Glutamatergic neuron (in vitro differentiated cells): ENCODE measurements at places on chromosomes 12 and 14.
A peak's percentile ranks its signal among the peaks of the same experiment; 100 is the strongest.

DNA sequence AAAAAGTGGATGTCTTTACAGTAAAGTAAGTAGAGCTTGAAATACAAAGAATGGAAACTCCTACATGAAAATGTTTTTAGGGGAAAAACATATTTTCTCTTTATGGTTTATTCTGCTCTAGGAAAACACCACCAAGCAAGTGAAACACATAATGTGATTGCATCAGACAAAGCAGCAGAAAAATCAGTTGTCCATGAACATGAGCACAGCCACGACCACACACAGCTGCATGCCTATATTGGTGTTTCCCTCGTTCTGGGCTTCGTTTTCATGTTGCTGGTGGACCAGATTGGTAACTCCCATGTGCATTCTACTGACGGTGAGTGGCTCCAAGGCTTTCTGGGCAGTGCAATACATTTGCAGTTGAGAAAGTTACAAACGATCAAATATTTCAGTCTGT, 42.6 kb upstream of the PLEKHD1 start:
- no peak for DNase-seq

- DNase-seq = no peak
Observed at GRCh38 chr12:77401064-77401769, 335.8 kb upstream of the E2F7 start.

- DNase-seq = peak; percentile 4
Observed at GRCh38 chr14:100580316-100581227, 6.6 kb downstream of the BEGAIN start.

DNA sequence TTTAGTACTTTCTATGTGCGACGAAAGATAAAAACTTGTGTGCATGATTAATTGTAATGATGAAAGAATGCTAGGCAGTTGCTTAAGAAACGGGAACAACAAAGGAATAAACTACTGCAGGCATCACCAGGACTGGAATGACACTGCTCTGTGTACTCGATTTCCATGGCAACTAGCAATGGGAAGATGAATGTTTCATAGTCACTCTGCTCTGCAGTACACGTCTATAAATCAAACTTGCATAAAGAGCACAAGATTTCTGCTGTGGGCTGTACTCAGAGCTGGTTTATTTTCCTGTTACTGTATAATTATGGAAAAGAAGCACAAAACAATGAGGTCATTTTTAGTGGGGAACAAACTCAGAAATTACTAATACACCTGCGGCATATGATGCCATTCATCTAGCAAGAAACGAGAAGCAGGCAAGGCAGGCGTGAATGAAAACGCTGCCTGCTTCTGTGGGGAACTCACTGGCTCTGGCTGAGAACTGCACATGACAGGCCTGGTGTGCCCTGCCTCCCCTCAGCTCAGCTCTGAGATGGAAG, 41.8 kb downstream of the EFCAB11 start:
- no peak for DNase-seq

DNA sequence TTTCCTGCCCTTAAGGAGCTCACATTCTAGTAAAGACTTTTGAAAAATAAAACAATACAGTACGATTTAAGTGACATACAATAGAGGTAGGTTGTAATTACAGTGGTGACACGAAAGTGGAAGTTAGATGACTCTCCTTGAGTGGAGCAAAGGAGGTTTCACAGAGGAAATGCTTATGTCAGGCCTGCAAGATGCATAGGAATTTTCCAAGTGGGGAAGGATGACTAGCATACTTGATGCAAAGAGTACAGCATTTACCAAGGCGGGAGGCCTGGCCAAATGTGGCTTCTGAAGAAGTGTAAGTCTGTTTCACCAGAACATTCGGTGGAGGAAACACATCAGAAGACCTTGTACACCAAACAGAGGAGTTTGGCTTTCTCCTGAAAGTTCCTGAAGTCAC, 55.2 kb downstream of the ERO1A start:
- no peak for DNase-seq

- no peak for DNase-seq
Observed at GRCh38 chr12:18250313-18250916, 10.9 kb upstream of the PIK3C2G start.

- DNase-seq = peak; percentile 90
Observed at GRCh38 chr14:96275177-96276112, 19.4 kb downstream of the BDKRB1 start.

DNA sequence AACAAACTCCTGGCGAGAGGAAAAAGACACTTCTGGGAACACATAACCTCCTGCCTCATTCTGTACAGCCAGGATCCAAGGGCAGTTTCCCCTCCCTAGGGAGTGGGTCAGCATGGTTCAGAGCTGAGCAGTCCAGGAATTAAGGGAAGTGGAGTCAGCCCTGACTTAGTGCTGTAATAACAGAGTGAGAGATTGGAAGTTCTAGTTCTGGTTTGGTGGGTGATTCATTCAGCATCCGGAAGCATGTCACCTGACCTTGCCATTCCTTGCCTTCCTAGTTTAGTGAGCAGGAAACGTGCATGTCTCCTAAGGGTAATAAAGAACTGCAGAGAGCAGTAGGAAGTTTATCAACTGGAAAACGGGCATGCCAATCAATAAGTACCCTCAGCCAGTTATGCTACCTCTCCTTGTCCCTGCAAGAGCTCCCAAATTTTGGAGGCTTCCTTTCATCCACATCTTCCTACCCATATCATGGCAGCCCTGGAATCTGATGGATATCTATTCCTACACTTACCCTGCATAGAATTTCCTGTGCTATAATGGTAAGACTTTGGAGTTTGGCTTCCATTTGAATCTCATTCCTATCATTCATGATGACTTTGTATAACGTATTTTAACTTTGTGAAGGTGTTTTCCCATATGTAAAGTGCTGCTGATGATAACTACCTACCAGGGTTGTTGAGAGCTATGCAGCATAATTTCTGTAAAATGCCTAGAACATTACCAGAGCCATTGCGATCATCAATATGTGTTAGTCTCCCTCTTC, 28.5 kb upstream of the MAGOHB start:
- DNase-seq = no peak

DNA sequence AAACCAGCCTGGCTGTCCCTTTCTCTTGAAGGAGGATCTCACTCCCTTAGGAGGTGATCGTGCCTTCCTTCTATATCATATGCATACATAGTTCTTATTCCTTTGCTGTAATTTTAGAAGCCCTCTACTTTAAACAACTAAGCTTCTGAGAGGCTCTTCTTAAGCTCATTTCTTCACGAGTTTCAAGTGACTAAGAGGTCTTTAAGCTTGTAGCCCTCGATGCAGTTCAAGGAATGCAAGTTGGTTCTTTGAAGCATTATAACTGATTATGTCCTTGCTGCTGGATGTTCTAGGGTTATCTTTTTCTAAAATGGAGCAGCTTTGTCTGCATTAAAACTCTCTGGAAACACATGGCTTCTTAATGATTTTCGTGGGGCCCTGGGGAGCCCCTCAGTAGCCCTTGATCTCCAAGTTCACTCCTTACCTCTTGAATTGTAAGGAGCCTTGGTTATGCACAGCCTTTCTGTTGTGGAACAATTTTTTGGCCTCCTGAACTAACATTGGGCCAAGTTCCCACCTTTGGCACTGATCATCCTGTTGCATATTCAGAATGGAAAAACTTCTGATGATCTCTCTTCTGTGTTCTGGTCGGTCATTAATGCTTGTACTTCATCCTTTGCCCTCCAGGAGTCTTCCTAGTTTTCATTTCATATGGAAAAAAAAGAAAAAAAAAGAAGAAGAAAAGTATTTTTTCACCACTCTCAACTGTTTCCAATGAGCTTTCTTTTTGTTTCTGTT, 12.6 kb downstream of the RASSF8 start:
- DNase-seq = no peak

DNA sequence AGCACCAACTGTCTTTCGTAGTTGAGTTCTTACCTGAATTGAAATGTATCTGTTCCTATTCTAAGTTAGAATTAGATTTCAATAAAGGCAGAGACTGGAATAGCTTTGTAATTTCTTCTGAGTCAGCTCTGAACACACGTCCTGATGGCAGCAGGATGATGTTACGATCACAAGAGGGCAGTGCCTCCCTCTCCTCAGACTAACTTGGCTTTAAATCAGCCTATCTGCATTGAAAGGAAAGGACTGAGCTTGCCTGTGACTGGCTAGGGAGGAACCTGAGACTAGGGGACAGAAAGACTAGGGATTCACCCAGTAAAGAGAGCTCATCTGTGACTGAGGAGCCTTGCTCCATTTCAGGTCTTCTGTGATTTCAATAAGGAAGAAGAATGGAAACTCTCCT, 323.7 kb upstream of the OR4E1 start:
- peak; percentile 15 for DNase-seq

DNA sequence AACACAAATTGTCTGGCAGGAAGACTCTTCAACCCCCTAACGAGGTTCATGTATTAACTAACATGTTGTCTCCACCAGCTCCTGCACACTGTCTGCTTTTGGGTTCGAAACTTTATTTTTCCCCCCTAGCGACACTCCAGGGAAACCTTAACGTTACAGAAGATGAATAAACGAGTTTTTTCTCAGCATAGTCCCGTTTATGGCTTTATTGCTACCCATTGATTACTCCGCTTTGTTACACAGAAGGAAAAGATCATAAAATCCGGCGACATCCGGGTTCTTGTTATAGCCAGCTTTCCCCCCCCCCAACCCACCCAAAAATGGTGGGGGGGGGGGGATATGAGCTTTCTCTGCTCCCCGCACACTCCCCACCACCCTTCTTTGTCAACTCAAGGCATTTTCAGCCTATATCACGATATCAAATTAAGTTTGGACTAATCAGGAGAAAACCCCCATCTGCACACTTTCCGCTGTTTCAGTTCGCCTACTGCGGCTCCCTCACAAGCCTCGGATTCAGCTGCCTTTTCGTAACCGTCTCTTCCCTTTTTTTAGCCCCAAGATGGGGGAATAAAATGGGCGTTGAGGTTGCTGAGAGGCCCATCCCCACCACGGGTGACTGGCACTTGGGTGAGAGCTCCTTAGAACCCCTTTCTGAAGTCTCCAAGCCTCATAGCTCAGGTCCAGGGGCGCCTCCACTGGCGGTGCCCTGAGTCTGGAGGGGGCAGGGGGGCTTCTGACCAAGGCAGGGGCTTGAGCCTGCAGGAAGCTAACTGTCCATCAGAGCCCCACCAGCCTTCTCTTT, 1.4 kb upstream of the HOXC6 start:
- DNase-seq = no peak

GRCh38 chr12:2813214-2814185, 1.0 kb downstream of the ITFG2 start:
- peak; percentile 53 for DNase-seq

GRCh38 chr12:21985155-21985554, 43.9 kb upstream of the ABCC9 start:
- no peak for DNase-seq

DNA sequence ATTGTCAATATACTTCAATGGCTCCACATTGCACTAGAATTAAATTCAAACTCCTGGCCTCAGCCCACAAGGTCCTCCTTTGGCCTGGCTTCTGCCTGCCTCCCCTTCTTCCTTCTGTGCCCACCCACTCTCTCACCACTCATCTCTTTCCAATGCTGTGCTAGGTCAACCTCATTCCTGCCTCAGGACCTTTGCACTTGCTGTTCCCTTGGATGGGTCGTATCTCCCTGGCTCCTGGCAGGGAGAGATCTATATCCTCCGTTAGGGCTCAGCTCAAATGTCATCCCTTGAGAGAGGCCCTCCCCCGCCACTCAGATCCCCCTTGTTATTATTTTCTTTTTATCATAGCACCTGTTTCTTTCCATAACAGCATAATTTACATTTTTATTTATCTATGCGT, 79.9 kb upstream of the LHX5 start:
- no peak for DNase-seq

GRCh38 chr14:58739674-58740073, 101.9 kb downstream of the DACT1 start:
- DNase-seq = no peak

- no peak for DNase-seq
Observed at GRCh38 chr12:5251786-5252185, 180.1 kb upstream of the NTF3 start.

DNA sequence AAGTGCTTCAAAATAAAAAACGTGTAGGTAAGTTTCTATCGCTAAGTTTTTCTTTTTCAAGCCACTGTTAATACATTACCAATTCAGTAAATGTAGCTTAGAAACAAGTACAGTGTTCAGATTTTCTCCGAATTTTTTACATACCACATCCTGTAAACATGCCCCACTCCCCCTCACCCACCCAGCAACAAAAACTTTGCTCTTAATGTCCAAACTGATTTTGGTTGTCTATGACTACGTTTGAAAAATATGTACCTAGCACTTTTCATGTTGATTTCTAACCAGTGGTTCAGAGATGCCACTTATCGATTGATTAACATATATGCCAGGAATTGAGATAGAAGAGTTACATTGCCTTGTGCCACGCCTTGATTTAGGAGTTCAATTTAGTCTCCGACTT, 663 bp upstream of the LIN7A start:
- DNase-seq = no peak

- no peak for DNase-seq
Observed at GRCh38 chr12:94250130-94250529, 101.8 kb downstream of the PLXNC1 start.

DNA sequence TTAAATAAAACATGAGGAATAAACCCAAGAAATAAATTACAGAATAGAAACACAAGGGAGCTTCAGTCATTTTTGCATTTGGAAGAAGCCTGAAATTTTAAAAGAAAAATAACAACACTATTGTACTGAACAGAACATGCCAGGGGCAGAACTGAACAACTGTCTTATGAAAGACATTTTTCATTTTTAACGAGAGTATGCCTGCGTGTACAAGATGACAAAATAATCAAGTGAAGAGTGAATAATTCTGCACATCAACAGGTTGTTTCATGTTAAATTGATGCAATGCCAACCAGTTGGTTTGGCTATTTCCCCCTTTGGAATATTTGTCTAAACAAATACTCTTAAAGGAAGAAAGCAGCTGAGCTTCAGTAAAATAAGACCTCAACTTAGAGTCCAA, 103.3 kb upstream of the BTG1 start:
- no peak for DNase-seq

DNA sequence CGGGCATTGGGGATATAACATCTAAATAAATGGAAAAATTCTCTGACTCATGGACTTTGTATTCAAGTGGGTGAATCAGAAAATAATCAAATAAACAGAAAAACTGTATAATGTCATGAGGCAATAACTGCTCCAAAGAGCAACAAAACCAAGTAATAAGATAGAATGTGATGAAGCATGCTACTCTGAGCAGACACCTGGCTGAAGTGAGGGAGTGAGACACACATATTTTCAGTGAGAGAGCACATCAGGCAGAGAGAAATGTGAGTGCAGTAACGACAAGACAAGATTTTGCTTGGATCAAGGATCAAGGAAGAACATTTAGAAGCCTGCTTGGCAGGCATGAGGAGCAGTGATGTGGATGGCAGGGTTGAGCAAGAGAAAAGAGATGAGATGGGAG, 75.8 kb upstream of the CCDC91 start:
- DNase-seq = no peak

- no peak for DNase-seq
Observed at GRCh38 chr12:123983822-123984485, 10.9 kb downstream of the ZNF664 start.

GRCh38 chr14:91363776-91364523, 53.7 kb downstream of the CCDC88C start:
- DNase-seq = no peak

GRCh38 chr14:94970941-94971730, 186.2 kb downstream of the DICER1 start:
- DNase-seq = no peak
